ENCODE measurements at places on chromosomes 4 and X. TPM values are rescaled to one million over a fixed set of nuclear protein-coding genes. Genes with fewer than 3 reads are reported as not detected.

Gene VCX3B
- not detected for total RNA-seq

Gene TGIF2LX
- total RNA-seq = 0.98 TPM

- no peak for DNase-seq
Measured at GRCh38 chr4:107721436-107722100, 1.5 kb upstream of the PAPSS1 start.

DNA sequence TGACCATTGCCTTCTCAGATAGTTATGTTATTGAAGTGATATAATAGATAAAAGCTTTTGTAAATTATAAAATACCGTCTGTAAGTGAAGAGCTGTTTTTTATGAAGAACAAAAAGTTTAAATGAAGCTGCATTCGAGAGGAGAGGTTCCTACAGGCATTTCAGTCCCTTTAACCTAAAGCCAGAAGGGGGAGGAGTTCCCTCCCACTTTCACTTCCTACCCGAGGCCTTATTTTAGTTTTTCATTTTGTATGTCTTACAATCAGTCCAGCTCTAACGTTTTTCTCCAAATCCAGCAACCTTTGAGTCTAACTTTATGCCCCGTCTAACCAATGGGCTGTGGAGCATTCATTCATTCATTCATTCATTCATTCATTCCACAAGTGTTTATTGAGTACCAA lies 16.5 kb upstream of the SOX3 start:
- DNase-seq = no peak

- DNase-seq = no peak
Measured at GRCh38 chr4:184099535-184099966, 118.1 kb downstream of the ENPP6 start.

DNA sequence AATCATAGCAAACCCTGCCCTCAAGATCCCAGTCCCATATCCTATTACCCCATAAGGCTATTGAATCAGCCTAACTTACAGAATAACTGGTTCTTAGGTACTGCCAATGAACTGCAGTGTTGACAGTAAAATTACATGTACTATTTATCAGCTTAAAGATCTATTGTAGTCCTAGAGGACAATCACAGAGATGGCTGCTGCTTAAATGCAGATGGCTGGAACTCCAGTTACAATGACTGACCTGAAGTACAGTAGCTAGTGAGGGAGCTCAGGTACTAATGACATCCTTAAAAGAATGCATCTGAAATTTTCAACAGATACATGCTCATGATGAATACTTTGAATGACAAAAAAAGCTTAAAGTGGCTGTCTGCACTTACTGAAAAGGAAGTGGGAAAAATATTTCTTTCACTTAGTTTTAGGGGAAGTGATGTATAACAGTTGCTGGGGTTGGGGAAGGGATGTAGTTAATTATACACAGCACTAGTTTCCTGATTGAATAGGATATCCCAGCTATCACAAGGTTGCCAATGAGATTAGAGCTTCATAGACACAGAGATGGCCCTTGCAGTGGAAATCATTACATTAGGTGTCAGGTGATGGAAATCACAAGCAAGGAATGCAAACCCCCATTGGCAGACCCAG lies 42.0 kb downstream of the USP26 start:
- no peak for DNase-seq

- DNase-seq = no peak
Measured at GRCh38 chr4:155559915-155560314, 106.7 kb upstream of the GUCY1A1 start.

DNA sequence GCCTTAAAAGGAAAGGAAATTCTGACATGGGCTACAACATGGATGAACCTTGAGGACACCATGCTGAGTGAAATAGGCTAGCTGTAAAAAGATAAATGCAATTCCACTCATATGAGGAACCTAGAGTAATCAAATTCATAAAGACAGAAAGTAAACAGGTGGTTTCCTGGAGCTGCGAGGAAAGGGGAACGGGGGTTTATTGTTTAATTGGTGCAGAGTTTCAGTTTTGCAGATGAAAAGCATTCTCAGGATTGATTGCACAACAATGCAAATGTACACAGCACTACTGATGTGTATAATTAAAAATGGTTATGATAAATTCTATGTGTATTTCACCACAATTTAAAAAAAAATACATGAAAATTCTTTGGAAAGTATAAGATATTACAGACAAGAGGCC lies 24.0 kb downstream of the PLRG1 start:
- no peak for DNase-seq

- no peak for DNase-seq
Measured at GRCh38 chr4:143251348-143251747, 66.6 kb downstream of the USP38 start.

- DNase-seq = no peak
Measured at GRCh38 chr4:5378002-5378401, 326.7 kb downstream of the STK32B start.

DNA sequence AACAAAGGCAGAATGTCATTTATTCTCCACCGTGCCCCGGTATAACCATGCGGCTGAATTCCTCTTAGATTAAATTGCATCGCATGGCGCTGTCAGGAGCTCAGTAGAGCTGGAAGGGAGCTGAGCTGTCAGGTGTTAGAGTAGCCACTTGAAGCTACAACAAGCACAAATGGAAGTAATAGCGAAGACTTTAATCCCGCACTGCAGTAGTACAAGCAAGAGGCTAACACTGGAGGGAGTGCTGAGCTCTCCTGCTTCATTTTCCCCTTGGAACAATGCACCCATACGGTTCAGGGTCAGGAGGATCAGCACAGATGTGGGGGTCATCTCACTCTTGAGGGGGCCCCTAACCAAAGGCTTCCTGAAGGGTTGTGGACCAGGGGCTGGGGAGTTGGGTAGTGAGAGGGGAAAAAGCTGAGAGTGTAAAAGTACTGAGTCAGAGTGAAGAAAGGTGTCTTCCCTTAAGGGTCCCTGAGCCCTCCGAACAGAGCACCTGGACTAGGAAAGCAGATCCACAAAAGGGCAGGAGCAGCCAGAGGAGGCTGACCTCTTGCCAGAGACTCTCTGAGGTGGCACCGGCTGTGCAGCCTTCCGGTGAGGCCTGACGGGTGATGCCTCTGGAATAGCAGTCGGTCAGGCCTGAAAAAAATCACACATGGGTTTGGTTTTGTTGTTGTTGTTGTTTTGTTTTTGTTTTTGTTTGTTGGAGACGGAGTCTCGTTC lies 36.0 kb upstream of the CBR4 start:
- DNase-seq = no peak

- peak; percentile 94 for DNase-seq
Measured at GRCh38 chrX:144732588-144732987, 514.7 kb upstream of the SPANXN1 start.

DNA sequence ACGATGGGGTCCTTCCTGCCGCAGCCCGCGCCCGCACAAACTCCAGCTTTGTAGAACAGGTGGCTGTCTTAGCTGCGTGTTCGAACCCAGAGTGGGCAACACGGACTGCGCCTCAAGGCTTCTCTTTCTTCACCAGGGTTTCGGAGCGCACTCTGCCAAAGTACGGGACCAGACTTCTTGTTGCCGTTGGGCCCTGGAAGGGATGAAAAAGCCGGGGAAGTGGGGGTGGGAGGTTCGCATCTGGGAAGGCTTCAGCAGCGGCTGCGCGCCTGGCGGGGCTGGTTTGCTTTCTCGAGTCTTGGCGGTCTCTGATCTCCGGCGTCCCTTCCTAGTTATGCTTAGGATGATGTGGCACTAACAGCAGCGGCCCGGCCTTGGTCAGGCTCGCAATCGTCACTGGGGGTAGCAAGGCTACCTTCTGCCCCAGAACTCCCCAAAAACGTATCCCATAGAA lies 673 bp downstream of the PARM1 start:
- DNase-seq = no peak

DNA sequence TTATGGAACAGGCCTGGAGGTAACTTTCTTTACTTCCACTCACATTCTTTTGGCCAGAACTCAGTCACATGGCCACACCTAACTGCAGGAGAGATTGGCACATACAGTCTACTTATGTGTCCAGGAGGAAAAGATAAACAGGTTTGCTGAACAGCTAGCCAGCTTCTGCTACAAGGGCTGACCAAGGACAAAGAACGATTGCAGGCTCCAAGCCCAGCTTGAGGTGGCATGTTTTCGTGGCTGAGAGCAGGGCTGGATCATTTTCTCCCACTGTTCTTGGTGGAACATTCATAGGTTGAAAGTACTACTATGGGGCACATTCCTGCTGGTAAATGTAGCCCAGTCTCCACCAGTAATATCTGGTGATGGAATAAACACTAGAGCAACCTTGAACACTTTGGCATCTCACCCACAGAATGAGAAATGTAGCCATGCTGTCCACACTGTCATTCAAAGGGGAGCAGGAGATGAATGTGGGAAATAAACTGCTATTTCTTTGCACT lies 28.2 kb downstream of the NHS start:
- DNase-seq = no peak

- DNase-seq = peak; percentile 68
Measured at GRCh38 chrX:26845056-26845455, 618.1 kb downstream of the PPP4R3C start.

DNA sequence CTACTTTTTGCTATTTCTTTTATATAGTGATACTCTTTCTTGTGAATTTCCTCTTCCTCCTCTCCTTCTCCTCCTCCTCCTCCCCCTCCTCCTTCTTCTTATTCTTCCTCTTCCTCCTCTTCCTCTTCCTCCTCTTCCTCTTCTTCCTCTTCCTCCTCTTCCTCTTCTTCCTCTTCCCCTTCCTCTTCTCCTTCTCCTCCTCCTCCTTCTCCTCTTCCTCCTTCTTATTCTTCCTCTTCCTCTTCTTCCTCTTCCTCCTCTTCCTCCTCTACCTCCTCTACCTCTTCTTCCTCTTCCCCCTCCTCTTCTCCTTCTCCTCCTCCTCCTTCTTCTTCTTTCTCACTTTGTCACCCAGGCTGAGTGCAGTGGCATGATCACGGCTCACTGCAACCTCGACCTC lies 36.3 kb upstream of the RBMX start:
- DNase-seq = no peak

Measured in A172 (cell line).